Adrenal gland (tissue), 19 donors: ENCODE measurements at places on chromosomes 1 and 21.

GRCh38 chr21:32099812-32100416, 178.9 kb downstream of the MIS18A start:
- DNase-seq, result no peak

- no peak for DNase-seq
These were observed 2.7 kb upstream of the RAB29 start for GRCh38 chr1:205777994-205778393.

DNA sequence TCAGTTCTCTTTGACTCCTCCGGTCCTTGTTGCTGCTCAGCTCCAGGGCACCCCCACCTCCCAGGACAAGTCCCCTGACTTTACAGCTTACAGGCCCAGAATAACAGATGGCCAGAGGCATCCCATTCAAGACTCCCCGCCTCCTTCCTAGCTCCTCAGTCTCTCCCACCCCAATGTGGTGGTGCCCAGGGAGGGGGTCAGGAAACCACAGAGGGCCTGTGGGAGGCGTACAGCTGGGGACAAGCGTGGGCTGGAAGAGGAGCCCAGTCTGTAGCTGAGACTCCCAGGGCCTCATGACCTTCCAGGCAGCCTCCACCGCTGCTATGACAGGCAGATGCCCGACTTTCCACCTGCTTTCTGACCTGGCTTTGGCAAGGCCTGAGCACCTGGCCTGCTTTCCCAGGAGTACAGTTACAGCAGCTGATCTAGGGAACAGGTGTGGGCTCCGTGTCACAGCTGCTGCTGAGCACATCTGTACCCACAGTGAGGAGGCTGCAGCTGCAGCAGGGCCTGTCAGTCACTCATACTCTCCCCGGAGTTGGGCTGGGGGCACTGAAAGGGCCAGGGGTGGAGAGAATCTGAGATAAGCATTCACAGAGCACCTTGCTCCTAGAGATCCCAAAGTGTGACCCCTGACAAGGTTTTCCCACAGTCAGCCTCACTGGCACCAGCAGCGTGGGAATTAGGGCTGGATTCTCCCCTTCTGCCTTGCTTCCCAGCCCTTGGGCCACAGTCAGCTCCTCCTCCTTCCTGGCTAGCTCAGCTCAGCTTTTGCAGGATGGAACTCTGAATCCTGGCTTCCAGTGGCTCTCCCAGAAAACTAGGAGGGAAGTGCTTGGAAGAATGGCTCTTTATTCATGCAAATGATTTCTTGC, 7.1 kb upstream of the NAV1 start:
- no peak for DNase-seq

GRCh38 chr21:26130249-26130881, 40.2 kb downstream of the APP start:
- no peak for DNase-seq

GRCh38 chr1:83547901-83548300, 451.0 kb downstream of the TTLL7 start:
- DNase-seq, result peak; percentile 69

DNA sequence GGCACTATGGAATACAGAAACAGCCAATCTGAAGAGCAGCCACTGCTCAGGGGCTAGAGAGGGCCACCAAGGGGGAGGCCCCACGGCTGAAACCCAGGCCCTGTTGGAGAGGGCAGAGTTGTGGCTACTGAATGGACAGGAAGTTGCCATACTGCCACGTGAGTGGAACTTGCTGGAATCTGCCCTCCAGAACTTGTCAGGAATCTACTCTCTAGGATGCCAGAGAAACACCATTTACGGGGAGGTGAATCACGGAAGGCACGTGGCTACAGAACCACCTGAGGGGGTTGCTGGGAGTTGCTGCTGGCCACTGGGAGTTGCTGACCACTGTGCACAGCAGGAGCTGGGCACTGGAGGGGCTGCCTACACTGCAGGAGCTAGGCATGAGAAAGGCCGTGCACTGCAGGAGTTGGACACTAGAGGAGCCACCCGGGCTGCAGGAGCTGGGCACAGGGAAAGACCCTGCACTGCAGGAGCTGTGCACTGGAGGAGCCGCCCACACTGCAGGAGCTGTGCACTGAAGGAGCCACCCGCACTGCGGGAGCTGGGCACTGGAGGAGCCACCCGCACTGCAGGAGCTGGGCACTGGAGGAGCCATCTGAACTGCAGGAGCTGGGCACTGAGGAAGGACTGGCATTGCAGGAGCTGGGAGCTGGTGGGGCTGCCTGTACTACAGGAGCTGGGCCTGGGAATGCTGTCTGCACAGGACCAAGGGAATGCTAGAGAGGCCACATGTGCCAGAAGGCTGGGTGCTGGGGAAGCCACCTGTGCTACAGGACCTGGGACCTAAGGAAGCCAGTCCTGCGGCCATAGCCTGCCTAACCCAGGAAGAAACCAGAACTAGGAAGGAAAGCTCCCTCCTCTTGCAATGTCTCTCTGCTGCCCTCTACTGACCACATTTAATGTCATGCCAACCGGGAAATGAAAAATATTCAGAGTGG, 343.4 kb downstream of the MATN1 start:
- peak; percentile 69 for DNase-seq

DNA sequence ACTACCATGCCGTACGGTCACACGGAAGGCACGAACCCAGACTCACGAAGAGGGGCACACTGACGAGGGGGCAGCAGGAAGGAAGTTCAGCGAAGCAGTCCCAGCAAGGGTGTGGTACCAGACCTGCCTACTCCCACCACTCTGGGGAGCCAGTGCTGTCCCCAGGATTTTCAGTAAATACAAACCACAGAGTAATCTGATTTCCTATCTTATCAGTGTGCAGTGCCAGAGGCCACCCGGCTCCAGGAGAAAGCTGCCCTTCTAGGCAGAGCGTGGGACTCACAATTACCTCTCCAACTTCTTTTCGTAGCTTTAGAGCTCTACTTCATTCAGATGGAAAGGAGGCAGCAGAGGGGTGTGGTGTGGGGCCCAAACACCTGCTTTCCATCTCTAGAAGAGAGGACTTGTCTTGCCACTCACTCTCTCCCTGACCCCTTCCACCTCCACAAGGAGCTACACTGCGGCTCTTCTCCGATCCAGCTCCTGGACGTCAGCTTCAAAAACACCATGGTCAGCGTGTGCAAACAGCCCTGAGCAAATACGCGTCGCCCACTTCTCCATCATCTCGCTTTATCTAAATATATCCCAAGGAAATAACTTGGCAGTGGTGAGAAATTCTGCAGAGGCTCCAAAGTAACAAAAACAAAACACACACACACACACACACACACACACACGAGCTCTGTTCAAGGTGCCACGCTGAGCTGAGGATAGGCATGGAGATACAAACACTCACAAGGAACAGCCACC, 98.5 kb downstream of the MRPL37 start:
- no peak for DNase-seq

GRCh38 chr1:225626698-225627097, 26.2 kb downstream of the ENAH start:
- DNase-seq, result no peak

DNA sequence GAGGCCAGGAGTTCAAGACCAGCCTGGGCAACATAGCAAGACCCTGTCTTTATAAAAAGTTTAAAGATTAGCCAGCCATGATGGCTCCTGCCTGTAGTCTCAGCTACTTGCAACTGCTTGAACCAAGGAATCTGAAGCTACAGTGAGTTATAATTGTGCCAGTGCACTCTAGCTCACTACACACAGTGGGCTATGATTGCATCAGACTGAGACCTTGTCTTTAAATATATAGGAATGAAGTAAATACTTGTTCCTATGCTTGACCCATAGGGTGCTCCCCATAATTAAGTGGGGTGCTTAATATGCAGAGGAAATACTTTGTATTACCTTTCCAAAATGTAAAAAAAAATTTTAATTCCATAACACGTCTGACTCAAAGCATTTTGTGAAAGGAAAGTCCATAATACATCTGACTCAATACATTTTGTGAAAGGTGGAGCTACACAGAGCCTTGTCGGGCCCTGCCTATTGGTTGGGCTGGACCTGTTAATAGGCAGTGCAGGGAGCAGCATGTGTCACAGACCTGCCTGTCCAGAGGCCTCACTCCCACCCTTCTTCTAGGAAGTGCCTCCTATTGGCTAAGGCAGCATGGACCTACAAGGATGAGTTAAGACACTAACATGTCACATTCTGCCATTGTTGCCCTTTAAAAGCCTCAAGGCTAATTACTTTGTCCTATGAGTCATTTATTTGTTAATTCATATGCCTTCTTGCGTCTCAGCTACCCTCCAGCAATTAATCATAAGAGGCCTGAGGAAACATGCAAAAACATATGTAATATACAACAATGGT, 33.6 kb downstream of the CD58 start:
- DNase-seq, result peak; percentile 46

DNA sequence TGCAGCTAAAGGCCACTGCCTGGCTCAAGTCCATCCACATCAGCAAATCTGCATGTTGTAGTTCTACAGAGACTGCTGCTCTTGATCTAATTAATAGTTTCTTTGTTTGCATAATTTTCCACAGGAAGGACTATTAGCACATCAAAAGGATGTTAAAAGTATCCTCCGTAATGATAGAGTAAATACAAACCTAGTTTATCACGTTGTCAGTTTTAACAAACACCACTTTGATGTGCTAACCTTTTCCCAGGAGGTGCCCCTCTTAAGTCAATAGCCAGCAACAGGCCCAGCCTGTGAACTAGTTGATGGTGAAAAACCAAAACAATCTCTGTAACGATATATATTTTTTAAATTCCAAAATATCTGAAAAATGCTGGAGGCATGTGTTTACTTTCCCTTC, 64.2 kb upstream of the SLC22A15 start:
- DNase-seq, result no peak

DNA sequence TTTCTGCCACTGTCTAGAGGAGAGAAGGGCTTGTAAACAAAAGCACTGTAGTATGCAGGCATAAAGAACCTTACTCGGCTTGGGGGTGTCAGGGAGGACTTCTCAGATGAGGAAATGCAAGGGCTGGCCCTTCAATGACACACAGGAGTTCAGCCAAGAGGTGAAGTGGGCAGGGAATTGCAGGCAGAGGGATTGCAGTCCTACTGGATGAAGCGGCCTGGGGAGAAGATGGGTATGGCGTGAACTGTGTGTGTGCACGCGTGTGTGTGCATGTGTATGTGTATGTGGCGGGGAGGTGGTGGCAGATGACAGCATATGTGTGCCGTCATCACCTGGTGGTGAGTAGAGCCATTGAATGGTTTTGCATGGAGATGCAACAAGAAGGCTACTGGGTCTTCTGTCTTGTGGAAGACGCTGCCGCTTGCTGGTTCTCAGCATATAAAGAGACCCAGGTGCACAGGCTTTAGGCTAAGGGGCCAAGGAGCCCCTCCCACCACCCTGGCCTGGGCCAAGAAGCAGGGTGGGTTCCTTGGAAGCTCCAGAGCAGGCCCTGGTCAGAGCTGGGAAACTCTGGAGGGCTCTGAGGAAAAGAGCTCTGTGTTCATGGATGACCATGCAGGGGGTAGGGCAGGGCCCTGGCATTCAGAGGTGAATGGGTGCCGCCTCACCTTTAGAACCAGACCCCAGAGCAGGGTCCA, 4.1 kb upstream of the EPS8L3 start:
- peak; percentile 2 for DNase-seq

DNA sequence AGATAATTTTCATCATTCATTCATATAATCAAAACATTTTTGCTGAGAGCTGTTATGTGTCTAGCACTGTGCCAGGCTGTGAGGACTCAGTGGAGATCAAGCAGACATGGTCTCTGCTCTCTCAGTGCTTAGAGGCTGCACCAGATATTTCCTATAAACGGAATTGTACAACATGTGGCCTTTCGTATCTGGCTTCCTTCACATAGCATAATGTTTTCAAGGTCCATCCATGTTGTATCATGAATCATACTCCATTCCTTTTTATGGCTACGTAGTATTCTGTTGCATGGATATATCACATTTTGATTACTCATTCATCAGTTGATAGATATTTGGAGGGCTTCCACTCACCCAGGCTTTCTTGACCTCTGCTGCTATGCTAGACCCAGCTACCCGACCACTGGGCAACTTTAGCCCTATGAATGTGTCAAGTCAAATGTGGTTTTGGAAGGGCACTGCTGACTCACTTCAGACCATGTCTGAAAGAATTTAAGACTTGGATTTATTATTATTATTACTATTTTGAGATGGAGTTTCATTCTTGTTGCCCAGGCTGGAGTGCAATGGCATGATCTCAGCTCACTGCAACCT, 18.5 kb downstream of the NCF2 start:
- no peak for DNase-seq

GRCh38 chr1:179747611-179748010, 4.5 kb downstream of the FAM163A start:
- no peak for DNase-seq

DNA sequence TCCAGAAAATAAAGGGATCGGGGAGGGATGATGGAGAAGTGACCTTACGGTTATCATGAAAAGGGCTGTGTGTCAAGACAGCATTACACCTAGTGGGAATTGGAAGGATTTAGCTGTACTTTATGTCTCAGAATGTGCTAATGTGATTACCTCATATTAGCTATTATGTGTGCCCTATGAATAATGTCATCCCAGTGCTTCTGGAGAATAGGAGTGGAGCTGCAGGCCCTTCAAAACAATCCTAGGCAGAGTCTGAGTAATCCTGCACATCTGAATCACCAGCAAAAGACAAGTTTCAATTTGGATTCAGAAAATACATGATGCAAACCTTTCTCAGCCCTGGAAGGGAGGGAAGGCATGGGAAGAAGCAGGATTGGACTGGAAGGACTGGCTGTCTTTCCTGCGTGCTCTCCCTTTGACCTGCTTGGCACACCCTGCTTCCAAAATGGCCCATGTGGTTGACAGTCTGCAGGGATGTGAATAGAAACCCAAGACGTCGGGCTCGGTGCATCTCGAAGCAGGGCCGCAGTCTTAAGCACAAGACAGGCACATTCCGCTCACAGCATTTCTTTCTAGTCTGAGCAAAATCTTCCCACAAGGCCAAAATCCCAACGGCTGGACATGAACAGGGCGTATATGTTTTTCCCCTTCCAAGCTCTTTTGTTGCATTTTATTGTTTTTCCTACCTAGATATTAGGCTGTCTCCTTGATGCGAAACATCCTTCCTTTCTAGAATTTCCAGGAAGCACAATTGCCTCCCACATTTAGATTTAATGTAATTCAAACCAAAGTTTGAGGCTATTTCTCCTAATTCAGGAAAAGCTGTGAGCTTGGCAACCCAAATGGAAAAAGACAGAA, 54.3 kb upstream of the TARBP1 start:
- peak; percentile 42 for DNase-seq

- peak; percentile 53 for DNase-seq
These were observed 57.3 kb downstream of the SIK1 start for GRCh38 chr21:43369596-43370090.

- DNase-seq, result no peak
These were observed 931.6 kb downstream of the NCAM2 start for GRCh38 chr21:21929789-21930188.

DNA sequence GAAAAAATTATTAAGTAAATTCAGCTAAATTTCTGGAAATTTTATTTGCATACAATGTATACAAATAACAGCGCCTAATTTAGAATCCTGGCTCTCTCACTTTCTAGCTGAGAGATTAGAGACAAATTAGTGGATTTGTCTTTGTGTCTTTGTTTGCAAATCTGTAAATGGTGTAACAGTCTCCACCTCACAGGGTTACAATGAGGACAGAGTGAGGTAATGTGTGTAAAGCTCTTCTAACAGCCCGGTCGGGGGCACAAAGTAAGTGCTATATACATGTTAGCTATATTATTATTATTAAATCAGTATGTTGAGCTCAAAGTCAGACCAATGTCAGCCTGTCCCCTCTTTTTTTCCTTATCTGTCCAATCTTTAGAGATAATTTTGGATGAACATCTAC, 5.0 kb upstream of the ADAMTSL4 start:
- DNase-seq, result no peak
